ENCODE measurements at places on chromosomes 7 and 10.

- DNase-seq: peak; percentile 40
Measured at GRCh38 chr10:78301891-78302738, 268.5 kb downstream of the RPS24 start.

DNA sequence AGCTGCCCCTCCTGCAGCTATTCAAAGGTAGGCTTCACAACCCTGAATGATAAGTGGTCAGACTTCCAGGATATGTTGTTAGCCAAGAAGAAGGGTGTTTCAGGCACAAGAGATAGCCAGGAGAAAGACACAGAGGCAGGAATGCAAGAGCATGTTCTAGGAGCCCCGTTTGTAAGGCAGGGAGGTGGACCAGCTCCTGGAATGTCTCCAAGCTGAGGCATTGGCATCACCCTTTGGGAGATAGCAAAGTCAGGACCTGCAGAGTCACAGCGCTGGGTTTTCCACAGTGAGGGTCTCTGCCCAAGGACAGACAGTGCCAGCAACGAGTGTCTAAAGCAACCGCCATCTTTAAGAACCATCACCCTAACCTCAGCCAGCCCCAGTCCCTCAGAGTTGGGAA is 484.5 kb upstream of the ZMIZ1 start:
- DNase-seq: no peak

DNA sequence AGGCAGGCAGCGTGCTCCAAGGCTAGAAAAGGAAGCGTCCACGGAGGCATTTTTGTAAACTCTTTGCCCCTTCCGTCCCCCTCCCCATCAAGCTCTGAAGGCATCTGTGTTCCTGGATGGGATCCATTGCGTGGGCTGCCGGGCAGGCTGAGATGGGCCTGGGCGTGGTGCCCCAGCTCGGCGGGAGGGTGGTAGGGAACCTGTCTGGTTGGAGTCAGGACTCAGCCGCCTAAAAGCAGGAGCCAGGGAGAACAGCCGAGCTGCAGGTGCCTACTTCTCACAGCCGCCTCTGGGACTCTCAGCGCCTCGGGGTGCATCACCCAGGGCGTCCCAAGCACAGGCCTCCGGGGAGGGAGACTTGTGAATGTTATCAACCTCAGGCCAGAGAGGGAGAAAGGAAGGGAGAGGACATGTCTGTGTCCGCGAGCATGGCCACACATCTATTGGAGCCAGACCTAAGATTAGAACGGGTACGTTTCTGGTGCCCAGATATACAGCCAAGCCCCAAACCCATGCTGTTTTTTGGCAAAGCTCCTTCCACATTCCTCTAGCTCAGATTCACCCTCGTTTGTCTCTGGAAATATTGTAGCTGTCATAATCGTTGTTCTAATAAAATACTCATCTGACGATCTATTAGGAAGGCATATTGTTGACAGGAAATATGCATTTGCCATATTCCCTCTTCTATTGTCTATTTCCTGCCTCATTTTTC is 48.6 kb upstream of the CTBP2 start:
- DNase-seq: no peak

GRCh38 chr10:66472156-66472555 is 453.7 kb upstream of the LRRTM3 start:
- DNase-seq: no peak

GRCh38 chr10:100897976-100898375 is 14.8 kb upstream of the SLF2 start:
- no peak for DNase-seq

- peak; percentile 15 for DNase-seq
Measured at GRCh38 chr10:47067949-47068940, 157.0 kb downstream of the PTPN20 start.

DNA sequence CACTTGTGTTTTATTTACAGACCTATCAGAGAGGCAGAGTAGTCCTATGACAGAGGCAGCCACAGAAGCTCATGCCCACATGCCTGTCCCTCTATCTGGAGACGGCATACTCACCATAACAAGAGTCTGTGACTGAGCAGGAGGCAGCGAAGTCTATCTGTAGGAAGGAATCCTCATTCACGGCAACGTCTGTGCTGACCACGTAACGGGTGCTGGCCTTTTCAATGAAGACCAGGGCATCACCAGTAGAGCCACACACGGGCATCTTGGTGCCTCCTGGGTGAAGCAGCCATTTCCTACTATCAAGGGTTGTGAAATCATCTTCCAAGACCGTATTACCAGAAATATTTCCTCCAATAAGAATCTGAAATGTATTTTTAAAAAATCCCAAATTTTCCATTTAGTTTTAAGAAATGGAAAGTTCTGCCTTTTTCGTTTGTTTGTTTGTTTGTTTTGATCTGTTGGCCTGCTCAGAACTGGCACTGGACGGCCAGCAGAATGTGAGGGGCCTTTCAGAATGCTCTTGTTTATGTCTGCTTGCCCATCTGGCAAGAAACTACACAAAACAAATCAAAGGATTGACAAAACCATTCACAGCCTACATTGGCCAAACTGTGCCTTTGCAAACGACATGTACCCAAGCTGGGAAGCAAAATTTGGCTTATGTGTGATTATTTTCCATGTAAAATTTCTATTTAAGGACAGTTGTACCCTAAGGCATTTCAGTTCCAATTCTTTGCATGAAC is 93.1 kb upstream of the SLC26A5 start:
- DNase-seq: no peak

GRCh38 chr10:104540181-104540580 is 100.9 kb upstream of the SORCS3 start:
- no peak for DNase-seq

DNA sequence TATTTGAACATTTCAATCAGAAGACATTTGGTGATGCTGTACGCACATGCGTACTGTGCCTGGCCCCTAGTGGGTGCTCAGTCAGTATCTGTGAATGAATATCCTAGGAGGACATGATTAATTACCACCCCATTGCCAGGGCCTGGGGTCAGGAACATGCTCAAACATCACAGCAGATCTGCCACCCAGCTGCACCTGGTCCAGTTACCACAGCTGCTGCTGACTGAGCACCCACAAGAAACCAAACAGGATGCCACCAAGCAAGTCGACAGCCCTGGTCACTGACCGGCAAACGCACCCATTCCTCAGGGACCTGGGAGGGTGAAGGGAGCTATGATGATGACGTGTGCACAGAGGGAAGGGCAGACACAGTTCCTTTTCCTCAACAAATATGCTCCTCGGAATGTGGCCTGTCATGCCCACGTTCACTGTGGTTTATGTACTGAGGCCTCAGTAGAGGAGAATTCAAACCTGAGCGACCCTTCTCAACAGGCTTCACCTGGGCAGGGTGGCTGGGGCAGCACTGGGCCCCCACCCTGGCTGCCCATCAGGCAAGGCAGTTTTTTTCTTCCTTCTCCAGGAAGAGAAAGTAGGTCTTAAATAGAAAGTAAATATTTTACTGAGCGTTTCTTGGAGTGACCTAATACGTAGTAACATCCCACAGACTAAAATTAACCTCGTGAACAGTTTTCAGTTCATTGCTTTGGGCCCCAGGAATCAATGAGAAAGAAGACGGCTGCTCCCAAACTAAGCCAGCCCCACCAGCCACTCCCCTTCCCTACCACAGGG is 13.4 kb downstream of the CTBP2 start:
- no peak for DNase-seq

- DNase-seq: no peak
Measured at GRCh38 chr10:77228559-77228958, 409.0 kb downstream of the KCNMA1 start.

DNA sequence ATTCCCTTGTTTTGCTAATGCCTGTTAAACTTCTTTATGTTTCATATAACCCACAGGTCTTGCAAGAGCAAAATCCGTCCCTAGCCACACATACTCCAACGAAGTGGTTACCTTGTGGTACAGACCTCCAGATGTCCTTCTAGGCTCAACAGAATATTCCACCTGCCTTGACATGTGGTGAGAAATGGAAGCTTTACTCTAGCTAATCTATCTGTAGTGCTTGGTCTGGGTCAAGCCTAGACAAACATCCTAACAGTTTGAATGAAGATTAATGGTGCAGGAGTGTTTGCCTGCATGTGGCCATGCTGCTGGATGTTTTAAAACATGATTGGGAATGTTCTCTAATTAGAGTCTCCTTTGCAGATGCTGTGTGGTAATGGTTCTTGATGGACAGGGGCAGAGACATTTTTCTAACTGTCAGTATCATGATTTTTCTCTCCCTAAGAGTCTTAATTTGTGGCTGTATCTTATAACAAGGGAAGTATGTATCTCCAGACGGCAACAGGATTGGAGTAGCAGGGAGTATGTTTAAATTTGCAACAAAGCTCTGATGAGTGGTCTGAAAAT is 308.5 kb upstream of the FZD1 start:
- DNase-seq: no peak

- no peak for DNase-seq
Measured at GRCh38 chr10:13946209-13946460, 359.4 kb downstream of the PRPF18 start.

DNA sequence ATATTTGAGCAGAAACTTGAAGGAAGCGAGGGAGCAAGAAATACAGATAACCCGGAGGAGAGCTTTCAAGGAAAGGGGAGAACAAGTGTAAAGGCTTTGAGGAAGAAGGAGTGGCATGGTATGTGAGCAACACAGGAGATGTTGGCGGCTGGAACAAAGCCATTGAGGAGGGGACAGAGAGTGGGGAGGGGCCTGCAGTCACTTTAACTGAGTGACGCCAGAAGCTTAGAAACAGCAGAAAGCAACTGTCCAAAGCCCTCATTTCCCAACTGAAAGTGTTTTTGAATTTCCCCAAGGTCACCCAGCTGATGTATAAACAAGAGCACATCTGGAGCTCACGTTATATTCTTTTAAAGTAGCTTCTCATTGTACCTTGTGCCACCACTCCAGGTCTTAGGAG is 19.1 kb downstream of the AUTS2 start:
- DNase-seq: no peak

DNA sequence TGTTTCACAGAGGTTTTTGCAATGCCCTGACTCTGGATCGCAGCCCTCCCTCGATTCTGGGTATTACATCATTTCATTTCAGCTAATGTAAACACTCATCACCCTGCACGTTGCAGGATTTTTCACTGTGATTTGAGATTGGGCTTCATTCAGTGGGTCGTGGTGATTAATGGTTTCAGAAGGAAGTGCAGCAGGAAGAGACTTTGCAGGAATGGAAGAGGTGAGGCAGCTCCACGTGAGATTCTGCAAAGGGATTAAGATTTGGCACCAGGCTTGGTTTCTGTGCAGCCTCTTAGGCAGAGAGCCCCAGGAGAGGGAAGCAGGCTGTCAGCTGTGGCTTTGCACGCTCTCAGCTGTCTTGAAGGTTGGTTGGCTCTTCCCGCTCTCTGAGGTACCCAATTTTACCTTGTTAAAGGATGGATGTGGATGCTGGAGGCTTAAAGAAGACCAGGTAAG is 95.2 kb downstream of the PLCE1 start:
- DNase-seq: no peak

GRCh38 chr10:113125612-113126011 is 175.6 kb downstream of the TCF7L2 start:
- no peak for DNase-seq

DNA sequence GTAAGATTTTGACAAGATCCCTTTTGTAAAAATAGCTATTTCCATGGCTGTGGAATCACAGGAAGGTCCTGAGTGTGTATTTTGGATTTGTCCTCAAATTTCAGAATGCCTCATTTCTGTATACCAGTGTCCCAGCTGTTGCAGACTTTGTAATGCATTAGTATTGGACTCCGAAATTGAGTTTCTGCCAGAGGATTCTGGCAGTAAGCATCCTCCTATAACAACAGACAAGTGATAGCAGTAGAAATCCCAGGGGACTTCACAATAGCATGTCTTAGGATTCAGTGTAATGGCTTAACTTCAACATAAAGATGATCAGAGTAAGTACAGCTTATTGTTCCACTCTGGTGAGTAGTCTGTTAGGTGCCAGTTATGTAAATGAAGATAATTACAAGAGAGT is 104.6 kb downstream of the FOXP2 start:
- DNase-seq: no peak

DNA sequence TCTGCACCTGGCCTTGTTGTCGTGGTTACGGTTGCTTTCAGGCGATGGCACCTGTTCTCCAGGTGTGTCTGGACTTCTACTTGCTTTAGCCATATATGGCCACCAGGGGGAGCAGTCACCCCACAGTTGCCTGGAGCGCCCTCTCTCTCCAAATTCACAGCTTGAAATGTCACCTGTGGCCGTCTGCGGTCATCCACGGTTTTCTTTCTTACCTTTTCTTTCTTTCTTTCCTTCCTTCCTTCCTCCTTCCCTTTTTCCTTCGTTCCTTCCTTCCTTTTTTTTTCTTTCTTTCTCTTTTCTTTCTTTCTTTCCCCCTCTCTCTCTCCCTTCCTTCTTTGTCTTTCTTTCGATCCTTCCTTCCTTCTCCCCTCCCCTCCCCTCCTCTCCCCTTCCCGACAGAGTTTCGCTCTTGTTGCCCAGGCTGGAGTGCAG is 150.5 kb upstream of the VKORC1L1 start:
- peak; percentile 82 for DNase-seq

- DNase-seq: no peak
Measured at GRCh38 chr7:118175740-118176139, 8.2 kb upstream of the LSM8 start.

GRCh38 chr10:100566561-100566960 is 30.8 kb downstream of the HIF1AN start:
- DNase-seq: no peak

GRCh38 chr7:36607721-36608095 is 116.6 kb downstream of the AOAH start:
- no peak for DNase-seq

GRCh38 chr10:20956843-20957242 is 59.7 kb upstream of the NEBL start:
- no peak for DNase-seq

DNA sequence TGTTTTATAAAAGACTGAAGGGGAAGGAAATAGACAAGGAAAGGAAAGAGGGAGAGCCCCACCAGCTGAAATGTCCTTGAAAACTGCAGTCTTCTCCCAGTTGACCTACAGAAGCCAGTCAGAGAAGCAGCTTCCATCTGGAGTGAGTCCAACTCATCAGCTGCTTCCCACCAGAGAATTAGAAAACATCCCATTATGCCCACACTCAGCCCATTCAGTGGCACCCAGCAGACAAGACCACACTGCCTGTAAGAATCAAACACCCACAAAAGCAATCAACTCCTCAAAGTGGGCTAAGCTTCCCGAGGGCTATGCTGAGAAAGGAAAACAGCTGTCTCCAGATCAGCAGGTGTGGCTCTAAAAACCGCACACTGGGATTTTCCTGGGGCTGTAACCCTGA is 29.6 kb upstream of the TMEM213 start:
- DNase-seq: no peak

DNA sequence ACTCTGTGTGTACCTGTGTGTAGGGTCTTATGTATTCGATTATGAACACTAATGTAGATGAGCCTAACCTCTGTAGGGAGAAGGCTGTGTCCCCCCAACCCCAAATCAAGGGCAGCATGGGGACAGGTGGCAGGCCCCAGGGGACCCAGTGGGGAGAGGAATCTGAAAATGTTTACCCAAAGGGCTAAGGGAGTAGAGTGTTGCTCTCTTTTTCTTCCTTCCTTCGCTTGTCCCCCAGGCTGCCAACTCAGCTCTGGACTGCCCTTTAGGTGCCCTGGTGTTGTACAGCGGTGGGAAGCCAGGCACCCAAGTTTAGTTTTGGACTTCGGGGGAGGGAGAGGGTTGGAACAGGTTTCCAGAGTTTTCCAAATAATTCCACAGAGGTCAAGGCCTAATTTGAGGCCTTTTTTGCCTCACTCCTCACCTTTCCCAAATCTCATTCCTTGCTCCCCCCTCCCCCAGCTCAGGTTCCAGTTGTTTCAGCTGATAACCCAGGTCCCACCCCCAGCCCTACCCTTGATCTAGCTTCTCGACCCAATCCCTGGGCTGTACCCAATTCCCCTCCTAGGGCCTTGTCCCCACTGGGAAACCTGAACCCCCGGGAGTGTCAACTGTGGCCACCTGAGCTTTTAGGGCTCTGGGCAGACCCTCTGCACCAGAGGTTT is 9.1 kb upstream of the PAX2 start:
- no peak for DNase-seq

GRCh38 chr10:86900955-86901354 is 56.5 kb downstream of the MMRN2 start:
- DNase-seq: no peak
